ENCODE measurements at places on chromosomes 2 and 18.
A peak's percentile ranks its signal among the peaks of the same experiment; 100 is the strongest.

DNA sequence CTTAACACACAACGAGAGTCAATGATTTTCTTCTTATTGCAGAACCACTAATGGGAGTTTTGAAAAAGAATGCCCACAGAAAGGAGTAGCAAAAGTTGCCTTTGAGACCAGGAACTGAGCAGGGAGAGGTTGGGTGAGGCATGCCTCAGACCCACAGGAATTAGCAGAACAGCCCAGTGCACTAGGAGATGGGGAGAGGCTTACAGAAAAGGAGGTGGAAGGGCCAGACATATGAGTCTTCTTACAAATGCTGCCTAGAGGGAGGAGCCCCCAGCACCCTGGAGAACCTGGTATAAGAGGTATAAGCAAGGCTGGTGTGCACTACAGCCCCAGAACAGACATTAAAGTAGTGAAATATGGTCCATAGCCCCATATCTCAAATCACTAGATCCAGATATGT, 162.0 kb downstream of the DTNA start:
- no peak for DNase-seq

GRCh38 chr2:236656166-236656565, 86.5 kb downstream of the ACKR3 start:
- DNase-seq: no peak

GRCh38 chr18:22009242-22009641, 160.1 kb upstream of the GATA6 start:
- no peak for DNase-seq

DNA sequence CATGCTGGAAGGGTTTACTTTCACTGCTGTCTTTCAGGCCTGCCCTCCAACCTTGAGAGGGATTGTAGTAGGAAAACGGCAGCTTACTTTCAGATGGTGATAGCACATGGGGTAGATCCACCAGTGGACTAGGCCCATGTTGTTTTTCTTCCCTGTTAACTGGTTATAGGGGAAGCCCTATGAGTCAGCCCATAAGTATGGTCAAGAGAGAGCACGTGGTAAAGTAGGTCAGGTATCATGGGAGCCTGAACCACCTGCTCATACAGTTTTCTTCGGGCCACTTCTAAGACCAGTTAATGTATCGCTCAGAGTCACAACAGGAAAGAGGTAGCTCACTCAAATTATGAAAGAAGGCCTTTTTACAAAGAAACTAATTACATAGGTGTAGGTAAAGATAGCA, 33.0 kb downstream of the PDK1 start:
- DNase-seq: no peak

GRCh38 chr2:191908874-191909273, 62.0 kb upstream of the CAVIN2 start:
- no peak for DNase-seq

DNA sequence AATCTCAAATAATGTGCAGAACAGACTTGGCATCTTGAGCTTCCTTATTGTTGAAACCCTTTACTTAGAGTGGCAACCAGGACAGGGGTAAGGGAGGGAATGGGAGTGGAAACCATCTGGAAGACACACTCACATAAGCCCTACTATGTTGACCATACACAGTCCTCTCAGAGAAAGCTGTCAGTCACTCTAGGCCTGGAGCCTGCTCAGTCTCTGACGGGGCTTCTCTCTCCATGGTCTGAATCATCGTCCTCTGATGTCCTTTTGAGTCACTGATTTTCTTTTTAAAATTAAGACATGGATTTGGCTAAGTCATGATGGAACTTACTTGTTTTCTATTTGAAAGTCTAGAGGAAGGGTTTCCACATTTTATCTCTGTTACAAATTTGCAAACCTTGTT, 74.0 kb downstream of the MYO1B start:
- no peak for DNase-seq

DNA sequence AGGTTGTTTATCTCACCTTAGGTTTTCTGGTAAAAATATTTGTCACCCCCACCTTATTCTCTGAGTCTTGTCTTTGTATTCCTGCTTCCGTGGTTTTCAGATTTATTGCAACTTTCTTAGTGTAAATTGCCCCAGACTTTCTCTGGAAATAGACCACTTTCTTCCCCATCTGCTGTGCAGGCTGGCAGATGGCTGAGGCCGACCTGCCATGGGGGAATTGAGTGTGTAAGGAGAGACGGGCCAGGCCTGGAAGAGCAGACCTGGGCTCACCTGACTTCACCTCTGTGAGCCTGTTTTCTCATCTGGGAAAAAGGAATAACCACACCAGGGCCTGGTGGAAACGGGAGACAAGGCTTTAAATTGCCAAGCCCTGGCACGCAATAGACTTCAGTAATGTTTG, 44.9 kb downstream of the ACKR3 start:
- DNase-seq: peak; percentile 88

DNA sequence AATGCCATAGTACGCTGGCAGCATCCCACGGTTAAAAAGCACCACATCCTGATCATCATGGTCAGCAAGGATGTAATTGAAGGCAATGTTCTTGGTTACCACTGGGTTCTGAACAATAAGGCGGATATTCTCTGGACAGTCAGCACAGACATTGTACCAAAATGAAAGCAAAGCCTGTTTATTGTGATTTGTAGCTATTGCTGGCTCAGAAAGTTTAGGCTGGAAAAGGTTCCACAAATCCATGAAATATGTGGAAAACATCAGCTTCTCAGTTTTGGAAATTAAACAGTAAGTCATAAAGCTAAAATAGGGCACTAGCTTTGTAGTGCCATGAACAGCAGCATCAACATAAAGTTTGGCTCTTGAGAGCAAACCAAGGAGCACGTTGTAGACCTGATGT, 52.2 kb downstream of the C2orf74 start:
- no peak for DNase-seq

DNA sequence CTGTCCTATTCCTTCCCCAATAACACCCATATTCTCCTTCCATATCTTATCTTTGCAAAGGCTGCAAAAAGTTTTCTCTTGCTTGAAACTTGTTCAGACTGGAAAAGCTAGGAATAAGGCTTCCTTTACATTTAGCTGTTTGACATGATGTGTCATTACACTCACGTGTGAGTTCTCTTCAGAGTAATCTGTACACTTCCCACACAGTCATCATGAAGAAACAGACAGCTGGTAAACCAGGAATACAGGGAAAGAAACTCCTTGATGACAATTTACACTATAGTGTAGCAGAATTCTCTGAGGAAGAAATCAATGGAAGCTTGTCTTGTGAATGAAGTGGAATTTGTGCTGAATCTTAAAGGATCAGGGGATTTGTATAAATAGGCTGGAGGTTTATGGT, 628.6 kb upstream of the CDH2 start:
- DNase-seq: no peak

- no peak for DNase-seq
These were observed 3.5 kb upstream of the NMUR1 start for GRCh38 chr2:231533777-231534125.

DNA sequence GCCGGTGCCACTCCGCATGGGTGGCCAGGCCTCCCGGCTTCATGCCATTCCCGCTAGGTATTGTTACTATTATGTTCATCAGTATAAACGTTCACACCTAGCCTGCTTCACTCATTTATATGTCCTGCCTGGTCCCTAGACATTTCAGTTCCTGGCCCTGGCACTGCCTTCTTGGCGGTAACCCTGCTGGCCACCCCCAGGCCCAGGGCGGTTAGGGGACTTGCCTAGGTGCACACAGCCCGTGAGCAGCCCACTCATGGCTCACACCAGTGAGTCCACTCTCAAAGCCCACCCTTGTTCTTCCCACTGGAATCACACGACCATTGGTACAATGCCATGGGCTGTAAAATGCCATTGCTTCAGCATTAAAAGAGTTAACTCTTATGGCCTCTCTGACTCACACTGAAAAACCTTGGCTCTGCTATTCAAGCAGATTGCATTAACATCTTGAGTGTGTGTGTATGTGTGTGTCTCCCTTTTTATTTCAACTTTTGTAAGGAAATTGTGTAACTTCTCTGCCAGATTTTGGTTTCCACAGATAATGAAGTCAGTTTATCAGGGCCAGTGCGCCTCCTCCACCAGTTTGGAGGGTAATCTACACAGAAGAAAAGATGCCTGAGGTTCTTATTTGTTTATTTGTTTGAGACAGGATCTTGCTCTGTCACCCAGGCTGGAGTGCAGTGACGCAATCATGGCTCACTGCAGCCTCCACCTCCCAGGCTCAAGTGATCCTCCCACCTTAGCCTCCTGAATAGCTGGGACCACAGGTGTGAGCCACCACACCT, 74.2 kb downstream of the RAB31 start:
- DNase-seq: no peak

DNA sequence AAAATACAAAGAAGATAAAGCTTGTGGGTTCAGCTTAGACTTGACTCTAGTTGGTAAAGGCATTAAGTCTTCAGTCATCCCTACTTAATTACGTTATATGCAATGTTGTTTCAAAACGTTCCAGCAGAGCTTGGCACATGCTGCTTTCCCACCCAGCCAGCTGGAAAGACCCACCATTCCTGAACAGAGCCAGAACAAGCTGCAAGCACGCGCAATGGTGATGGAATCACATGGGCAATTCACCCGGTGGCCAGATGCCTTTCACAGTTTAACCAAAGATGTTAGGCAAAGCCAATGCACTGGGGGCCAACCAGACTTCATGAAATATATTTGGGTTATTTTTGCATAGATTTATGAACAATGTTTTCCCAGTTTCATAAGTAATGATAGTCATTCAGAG, 123.4 kb upstream of the CDH20 start:
- DNase-seq: no peak

DNA sequence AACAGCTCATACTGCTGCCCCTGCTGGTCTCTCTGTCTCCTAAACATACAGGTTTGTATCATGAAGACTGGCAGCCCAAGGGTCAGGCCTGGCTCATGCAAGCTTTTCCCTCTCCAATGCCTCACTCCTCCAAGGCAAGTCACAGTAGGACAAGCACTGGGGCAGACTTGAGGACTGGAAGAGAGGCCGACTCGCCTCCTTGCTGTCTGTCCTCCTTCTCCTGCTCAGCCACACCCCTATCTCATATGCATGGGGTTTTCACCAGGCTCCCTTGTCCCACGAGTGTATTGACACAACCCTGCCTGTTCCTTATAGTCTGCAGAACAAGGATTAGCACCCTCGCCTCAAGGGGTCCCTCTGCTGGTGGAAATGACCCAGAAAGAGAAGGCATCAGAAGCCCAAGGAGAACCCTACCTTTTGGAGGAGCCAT, 223.7 kb downstream of the SOX11 start:
- DNase-seq: peak; percentile 64

GRCh38 chr2:193584522-193584938, 1389.8 kb upstream of the TMEFF2 start:
- DNase-seq: no peak

DNA sequence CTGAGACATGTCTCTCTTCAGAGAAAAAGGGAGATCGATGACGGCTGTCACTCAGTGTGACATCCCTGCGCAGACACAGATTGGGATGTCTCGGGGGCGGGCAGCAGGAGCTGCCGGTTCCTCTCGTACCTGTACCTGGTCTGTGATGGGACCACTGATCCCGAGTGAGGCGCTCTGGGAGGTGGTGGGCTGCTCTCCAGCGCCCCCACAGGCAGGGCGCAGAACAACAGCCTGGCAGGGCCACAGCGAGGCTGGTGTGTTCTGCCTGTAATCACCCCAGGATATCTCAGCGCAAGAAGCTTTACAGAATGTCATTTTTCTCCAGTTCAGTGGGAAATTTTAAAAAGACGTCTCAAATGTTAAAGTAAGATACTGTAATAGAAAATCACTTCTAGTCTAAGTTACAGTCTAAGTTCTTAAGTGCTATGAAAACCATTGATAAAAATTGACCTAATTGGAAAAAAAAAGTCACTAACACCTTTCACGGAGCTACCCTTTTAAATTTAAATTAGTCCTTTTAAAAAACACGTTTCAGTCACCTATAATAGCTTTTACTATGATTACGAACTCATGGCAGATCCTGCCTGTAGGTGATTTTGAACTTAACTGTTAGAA, 189.8 kb downstream of the SNTG2 start:
- DNase-seq: no peak

GRCh38 chr18:59932401-59932800, 32.6 kb downstream of the PMAIP1 start:
- DNase-seq: no peak

DNA sequence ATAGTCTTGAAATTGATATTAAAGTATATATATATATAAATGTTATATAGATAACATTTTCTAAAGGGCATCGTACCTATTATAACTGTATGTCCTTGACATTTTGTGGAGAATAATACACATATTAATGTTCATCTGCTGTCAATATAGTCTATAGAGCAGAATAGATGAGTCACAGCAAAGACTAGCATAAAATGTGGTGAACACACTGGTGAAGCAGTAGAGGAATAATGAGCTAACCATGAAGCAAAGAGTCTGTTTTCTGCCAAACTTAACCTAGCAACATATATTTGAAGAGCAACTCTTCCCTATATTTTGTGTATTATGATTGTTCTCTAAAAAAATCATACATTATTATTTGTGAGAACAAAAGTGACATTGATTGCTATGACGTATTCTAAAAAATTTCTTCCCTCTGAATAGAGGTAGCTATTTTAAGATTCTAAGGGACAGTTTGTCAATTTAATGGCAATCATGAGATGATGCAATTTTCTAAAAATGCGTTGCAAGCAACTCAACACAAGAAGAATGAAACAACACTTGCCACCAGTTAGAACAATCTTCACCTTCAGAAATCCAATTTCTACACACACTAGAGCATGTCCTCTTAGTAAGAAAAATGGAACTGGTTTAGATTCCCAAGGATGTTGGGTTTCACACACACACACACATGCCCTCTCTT, 22.0 kb downstream of the DOCK10 start:
- DNase-seq: no peak

DNA sequence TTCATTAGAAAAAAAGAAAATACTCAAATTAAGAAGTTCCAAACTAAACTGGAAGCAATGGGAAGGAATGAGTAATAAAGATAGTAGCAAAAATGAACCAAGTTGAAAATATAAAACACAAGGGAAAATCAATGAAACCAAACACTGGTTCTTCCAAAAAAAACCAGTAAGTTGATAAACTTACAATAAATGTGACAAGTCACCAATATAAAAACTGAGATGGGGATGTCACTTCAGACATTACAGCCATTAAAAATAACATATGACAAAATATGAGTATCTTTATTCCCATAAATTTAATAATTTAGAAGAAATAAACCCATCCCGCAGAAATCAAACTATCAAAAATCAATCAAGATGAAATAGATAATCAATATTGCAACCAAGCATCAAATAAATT, 633.9 kb upstream of the RAB6C start:
- no peak for DNase-seq

GRCh38 chr2:169819106-169819505, 5.6 kb downstream of the METTL5 start:
- no peak for DNase-seq
